Vein endothelial cell (primary cell): ENCODE measurements at places on chromosomes 7 and 10. TPM values are rescaled to one million over a fixed set of nuclear protein-coding genes. Genes with fewer than 3 reads are reported as not detected.

The FFAR4 gene
- total RNA-seq: not detected in 2 replicates

The NKX1-2 gene
- total RNA-seq: not detected in 2 replicates

The CHRM2 gene
- total RNA-seq: 0.19 TPM in 1 of 2 replicates, not detected in the other

The WBP1L gene
- 77.4 and 83.7 TPM in 2 replicates for total RNA-seq

The PPP1R17 gene
- not detected in 2 replicates for total RNA-seq

The TNKS2 gene
- 43.1 and 60.7 TPM in 2 replicates for total RNA-seq

The ADRA2A gene
- total RNA-seq: 0.19 and 0.98 TPM in 2 replicates

The GARIN1A gene
- total RNA-seq: 0.33 and 1.2 TPM in 2 replicates

The GIMAP2 gene
- 32.3 and 39.2 TPM in 2 replicates for total RNA-seq

The DHTKD1 gene
- 21.8 and 21.9 TPM in 2 replicates for total RNA-seq

The BTBD16 gene
- total RNA-seq: not detected in 2 replicates

The ABCB4 gene
- not detected in 2 replicates for total RNA-seq

The PLCE1 gene
- total RNA-seq: under 0.01 and 0.10 TPM in 2 replicates

The GPER1 gene
- total RNA-seq: 2.3 and 4.5 TPM in 2 replicates

The NRG3 gene
- total RNA-seq: 6.5 and 17.3 TPM in 2 replicates

The LZTS2 gene
- 88.2 and 90.0 TPM in 2 replicates for total RNA-seq

The SLC18A3 gene
- not detected in 2 replicates for total RNA-seq

The NPFFR1 gene
- total RNA-seq: not detected in 2 replicates

The LIPN gene
- not detected in 2 replicates for total RNA-seq

The CRHR2 gene
- total RNA-seq: not detected in 2 replicates

The NSUN5 gene
- total RNA-seq: 5.2 and 5.3 TPM in 2 replicates

The STEAP1B gene
- 37.2 and 44.8 TPM in 2 replicates for total RNA-seq

The KLF14 gene
- total RNA-seq: not detected in 2 replicates

The NEBL gene
- total RNA-seq: 2.6 and 3.2 TPM in 2 replicates

The TMEM184A gene
- total RNA-seq: 0.10 and 0.33 TPM in 2 replicates

The CCDC7 gene
- total RNA-seq: 7.5 and 10.1 TPM in 2 replicates
